Activated naive CD8-positive, alpha-beta T cell treated with anti-CD3 and anti-CD28 coated beads, Interleukin-2, amount 10 ng/mL, durations not matched to agents 7 days and 5 days (primary cell): ENCODE measurements at places on chromosomes 1 and 21. TPM values are rescaled to one million over a fixed set of nuclear protein-coding genes. Genes with fewer than 3 reads are reported as not detected.

The TRIM58 gene
- total RNA-seq = 0.09 TPM

The DISP1 gene
- 2.7 TPM for total RNA-seq

The ZNF691 gene
- 14.1 TPM for total RNA-seq

The FAM72B gene
- total RNA-seq = 24.1 TPM
